ENCODE measurements at places on chromosomes 1 and 21.
A peak's percentile ranks its signal among the peaks of the same experiment; 100 is the strongest.

GRCh38 chr1:172341697-172342096, 78.8 kb upstream of the C1orf105 start:
- no peak for DNase-seq

DNA sequence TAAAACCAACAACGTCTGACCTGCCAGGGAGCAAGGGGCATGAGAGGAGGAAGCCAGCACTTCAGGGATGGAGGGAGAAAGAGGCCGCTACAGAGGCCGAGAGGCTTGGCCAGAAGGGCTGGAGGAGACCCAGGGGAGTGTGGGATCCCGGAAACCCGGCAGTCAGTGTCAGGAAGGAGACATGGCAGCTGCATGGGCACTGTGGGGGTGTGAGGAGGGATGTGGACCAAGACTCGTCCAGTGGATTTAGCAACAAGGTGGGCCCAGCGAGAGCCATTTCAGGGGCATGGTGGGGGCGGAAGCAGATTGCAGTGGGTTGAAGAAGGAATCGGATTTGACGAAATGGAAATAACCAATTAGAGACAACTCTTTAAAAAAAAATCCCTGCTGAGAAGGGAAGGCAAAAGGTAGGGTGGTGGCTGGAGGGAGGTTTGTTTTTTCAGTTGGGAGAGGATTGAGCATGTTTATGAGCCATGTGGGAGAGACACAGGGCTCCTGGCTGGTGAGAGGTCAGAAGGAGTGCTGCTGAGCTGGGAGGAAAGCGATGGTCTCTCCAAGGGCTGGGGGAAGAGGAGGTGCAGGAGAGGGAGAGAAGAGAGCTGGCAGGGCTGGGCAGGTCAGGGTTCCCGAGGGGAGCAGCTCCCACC, 4.4 kb downstream of the B4GALT2 start:
- no peak for DNase-seq

GRCh38 chr1:200483491-200484143, 73.8 kb upstream of the ZNF281 start:
- peak; percentile 60 for DNase-seq

- DNase-seq = no peak
Observed at GRCh38 chr1:19942088-19942487, 18.7 kb upstream of the PLA2G2E start.

DNA sequence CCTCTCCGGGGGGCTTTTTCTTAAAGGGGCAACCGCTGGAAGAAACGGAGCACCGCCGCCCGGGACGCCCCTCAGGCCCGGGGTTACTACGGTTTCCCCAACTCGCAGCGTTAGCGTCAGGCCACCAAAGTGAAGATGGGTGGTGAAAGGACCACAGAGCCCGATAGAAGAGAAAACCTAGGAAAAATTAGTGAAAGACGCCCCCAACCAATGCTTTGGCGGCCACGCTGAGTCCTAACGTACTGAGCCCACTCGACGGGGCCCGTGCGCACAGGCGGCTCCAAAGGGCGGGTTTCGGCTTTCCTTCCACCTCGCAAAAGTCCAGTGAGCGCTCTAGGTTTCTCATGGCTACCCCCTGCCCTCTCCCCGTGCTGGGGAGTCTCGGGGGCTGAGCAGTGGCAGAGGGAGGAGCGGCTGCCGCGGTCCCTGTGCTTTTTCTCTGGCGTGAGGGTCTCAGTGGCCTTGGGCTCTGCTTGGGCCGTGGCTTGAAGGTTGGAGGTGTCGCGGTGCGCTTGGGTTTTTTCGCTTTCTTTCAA, 12.2 kb upstream of the SPEN start:
- DNase-seq = no peak

GRCh38 chr21:32770871-32771523, 558 bp downstream of the PAXBP1 start:
- peak; percentile 47 for DNase-seq

DNA sequence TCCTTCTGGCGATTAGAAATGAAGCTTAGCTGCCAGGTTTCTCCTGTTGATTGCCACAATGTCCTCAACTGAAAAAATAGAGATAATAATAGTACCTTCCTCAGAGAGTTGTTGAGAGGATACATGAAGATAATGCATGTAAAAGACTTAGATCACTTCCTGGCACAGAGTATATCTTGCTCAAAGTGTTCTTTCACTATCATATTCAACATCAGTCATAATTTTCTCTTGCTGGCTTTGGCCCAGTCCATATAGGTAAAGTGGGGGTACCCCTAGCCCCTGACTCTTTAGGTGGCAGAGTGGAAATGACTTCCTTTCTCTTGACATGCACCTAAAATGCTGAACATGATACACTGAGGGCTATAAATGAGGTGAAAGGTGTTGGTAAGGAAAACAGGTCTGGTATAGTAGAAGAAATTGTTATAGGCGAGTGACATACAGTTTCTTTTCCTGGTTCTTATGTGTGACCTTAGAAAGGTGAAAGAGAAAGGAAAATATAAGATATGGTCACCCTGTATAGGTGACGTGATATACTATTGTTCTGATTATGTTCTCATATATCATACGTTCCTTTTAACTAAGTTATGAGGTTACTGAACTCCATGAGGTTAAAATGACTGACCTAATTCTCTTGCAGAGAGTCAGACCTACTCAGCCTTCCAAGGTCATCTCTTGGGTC, 209.9 kb upstream of the DEPDC1 start:
- DNase-seq = no peak

DNA sequence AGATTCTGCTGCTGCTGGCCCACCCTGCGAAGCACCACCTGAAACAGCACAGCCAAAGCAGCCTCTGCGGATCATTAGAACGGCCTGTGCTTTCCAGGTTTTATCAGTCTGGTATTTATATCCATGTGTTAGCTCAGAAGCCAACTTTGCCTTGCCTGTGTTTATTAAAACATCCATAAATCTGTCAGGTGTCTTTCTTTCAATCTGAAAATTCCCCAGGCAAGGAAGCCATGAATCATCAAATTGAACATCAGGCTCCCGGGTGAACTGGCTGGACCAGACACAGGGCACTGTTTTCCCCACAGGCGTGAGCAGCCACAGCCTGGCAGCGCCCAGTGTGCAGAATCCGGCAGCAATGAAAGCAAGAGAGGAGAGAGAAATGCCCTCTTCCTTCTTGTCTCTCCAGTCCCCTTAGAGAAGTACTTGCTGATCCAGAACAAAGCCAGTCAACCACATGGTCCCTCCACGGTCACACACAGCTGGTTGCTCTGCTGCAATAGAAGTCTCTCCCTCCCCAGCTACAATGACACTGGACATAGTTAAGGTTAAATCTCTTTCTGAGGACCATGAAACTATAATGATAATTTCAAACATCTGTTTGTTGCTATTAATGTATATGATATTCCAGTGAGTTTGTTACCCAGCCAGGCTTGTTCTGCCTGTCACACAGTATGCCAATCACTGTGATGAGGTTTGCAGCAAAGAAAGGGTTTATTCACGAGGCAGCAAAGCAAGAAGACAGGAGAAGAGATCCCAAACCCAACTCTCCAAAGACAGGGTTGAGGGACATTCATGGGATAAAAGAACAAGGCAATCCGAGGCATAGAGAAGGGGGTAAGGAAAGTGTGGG, 212.1 kb upstream of the FMN2 start:
- no peak for DNase-seq

DNA sequence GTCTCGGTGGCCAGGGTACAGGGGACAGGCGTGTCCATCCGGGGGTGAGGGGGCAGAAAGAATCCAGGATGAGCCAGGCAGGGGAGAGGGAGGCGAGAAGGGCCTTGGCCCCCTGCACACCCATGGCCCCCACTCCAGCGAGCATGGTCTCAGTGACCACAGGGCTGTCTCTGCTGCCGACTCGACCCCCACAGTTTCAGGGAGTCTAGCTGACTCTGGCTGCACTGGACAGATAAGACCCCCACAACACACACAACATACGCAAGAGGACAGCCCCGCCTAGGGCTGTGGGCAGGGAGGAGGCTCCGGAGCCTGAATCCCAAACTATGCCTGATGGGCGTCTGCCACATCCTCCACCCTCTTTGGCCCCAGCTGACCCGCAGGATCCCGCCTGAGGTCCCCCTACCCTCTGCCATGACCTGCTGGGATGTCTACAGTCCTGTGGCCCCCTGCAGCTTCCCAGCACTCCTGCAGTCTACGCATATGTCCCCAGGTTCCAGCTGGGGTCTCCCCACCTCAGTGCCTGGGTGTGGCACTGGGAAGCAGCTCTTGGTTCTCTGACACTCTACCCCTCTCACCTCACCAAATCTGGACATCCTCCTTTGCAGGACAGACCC, 22.0 kb downstream of the WNT9A start:
- DNase-seq = no peak

DNA sequence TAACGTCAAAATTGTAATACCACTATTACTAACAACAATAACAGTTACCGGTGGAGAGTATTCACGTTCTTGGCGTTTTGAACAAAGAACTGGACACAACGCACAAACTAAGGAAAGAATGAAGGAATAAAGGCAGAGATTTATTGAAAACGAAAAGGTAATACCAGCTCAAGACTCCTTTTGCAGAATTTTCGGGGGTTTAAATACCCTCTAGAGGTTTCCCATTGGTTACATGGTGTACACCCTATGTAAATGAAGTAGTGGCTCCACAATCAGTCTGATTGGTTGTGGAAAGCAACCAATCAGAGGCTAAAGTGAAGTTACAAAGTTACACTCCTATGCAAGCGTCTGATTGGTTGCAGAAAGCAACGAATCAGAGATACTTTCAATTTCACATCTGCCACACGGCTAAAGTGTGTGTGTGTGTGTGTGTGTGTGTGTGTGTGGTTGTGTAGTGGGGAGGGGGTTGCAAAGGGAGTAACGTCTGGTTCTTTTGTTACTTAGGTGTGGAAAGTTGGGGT, 1.1 kb upstream of the GTF2B start:
- no peak for DNase-seq

DNA sequence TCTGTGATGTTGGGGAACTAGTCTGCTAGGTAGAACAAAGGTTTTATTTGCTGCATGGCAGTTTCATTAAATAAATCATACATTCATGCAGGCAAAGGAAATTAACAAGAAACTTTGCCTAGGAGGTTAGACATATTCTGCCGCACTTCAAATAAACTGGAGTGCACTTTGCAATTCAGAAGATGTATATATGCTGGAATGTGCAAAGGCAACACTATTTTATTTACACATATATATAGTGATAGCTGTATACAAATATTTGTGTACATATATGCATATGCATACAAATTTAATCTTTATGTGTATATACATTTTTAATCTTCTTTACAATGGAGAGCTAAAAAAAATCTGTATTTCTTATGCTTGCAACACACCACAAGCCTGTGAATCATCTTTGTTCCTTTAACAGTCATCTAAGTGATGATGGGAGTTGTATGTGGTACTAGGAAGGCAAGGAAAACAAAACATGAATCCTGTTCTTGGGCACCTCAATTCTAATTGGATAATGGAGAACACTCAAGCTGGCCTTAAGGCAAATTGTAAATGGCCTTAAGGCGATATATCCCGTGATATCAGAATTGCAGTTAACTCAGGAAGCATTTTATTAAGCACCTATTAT, 605.8 kb upstream of the CAMK1G start:
- no peak for DNase-seq

GRCh38 chr1:223298701-223299100, 65.3 kb downstream of the SUSD4 start:
- no peak for DNase-seq

- DNase-seq = no peak
Observed at GRCh38 chr1:15173863-15174614, 20.5 kb downstream of the TMEM51 start.

GRCh38 chr1:51750218-51750617, 128.3 kb downstream of the NRDC start:
- no peak for DNase-seq

- peak; percentile 58 for DNase-seq
Observed at GRCh38 chr1:28877132-28877781, 37.1 kb upstream of the EPB41 start.

DNA sequence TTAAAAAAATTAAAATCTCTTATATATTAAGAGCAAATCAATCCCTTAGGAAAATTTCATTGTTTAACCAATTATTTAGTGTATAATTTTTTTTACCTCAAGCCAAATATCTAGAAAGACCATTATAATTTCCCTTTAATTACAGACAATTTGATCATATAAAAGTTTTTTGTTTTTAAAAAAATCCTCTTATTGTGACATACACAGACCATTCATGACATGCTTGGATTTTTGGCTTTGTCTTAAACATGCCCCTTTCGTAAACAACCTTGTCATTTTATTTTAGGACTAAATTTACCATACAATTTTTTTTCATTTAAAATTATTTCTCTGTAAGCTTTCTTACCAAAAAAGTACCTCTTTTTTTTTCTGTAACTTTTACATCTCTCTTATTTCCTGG, 14.2 kb upstream of the CYP4B1 start:
- no peak for DNase-seq

- DNase-seq = no peak
Observed at GRCh38 chr1:116078699-116079223, 32.4 kb upstream of the MAB21L3 start.

DNA sequence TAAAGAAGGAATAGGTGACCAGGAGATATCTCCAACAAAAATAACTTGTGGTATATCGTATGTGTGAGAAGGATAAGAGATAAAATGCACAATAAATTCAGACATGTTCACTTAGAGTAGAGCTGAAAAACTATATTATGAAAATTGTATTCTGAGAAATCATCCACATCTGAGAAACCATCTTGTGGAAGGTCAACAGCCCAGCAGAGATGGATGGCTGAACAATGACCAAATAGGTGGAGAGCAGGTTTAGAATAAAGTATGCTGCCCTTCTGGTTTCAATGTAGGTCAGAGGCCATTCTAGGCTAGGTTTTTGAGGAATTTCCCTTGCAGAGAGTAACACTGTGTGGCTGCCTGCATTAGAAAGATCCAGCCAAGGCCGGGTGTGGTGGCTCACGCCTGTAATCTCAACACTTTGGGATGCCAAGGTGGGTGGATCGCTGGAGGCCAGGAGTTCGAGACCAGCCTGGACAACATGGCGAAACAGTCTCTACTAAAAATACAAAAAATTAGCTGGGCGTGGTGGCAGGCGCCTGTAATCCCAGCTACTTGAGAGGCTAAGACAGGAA, 8.8 kb upstream of the UAP1 start:
- no peak for DNase-seq

GRCh38 chr1:111904478-111905218, 84.8 kb downstream of the KCND3 start:
- no peak for DNase-seq

- no peak for DNase-seq
Observed at GRCh38 chr1:245809361-245809760, 654.6 kb downstream of the KIF26B start.

- DNase-seq = no peak
Observed at GRCh38 chr1:221711063-221711577, 30.8 kb downstream of the DUSP10 start.

GRCh38 chr1:190699165-190699564, 221.5 kb upstream of the BRINP3 start:
- DNase-seq = no peak

GRCh38 chr1:101101360-101101759, 75.8 kb upstream of the DPH5 start:
- no peak for DNase-seq

DNA sequence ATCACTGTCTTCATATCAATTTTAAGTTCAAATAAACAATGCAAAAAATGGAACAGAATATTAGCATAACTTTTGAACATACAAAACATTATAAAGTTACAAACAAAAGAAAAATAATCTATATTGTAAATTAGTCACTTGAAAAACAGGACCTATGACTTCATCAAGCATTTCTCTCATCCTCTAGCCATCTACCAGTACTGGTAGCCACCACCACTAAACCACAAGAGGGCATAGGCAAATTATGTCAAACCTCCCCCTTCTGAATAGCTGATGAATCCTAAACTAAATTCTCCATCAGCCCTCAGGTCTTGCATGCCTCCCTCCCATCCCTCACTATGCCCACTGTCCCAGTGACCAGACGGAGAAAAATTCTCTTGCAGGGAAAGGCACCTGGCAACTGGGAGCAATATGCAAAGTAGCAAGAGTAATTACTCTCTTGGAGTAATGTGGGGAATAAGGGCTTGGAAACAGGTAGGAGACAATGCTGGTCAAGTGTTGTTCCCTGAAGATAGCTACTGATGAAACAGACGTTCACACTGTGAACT, 37.1 kb downstream of the SSX2IP start:
- DNase-seq = no peak

Data from GM12891 (cell line).